ENCODE measurements at places on chromosomes 3 and 15. TPM values are rescaled to one million over a fixed set of nuclear protein-coding genes. Genes with fewer than 3 reads are reported as not detected.

The TNNC1 gene
- total RNA-seq: not detected

The AADACL2 gene
- total RNA-seq: not detected

The MFGE8 gene
- 355 TPM for total RNA-seq

The TRANK1 gene
- total RNA-seq: 10.3 TPM

The TEX55 gene
- total RNA-seq: not detected
